H1 (cell line): ENCODE measurements at places on chromosomes 11 and 22. TPM values are rescaled to one million over a fixed set of nuclear protein-coding genes. Genes with fewer than 3 reads are reported as not detected.

Gene KCNK7
- polyA plus RNA-seq: 0.74 and 1.4 TPM in 2 replicates

Gene TRPM5
- polyA plus RNA-seq: 0.02 and 0.05 TPM in 2 replicates

Gene KRTAP5-9
- 0.11 TPM in 1 of 2 replicates, not detected in the other for polyA plus RNA-seq

Gene OR8D1
- polyA plus RNA-seq: not detected in 2 replicates

Gene MMP27
- polyA plus RNA-seq: not detected in 2 replicates

Gene CRYBB1
- 6.0 and 7.2 TPM in 2 replicates for polyA plus RNA-seq

Gene OR9G4
- not detected in 2 replicates for polyA plus RNA-seq

Gene CD3D
- not detected in 2 replicates for polyA plus RNA-seq

Gene CBLIF
- not detected in 2 replicates for polyA plus RNA-seq

Gene MS4A12
- 0.14 and 0.24 TPM in 2 replicates for polyA plus RNA-seq

Gene TIMP3
- polyA plus RNA-seq: 1.1 and 1.3 TPM in 2 replicates

Gene OR51V1
- not detected in 2 replicates for polyA plus RNA-seq

Gene BDNF
- 1.5 and 2.4 TPM in 2 replicates for polyA plus RNA-seq

Gene NPAS4
- 0.73 and 0.77 TPM in 2 replicates for polyA plus RNA-seq

Gene ATF4
- 685 and 704 TPM in 2 replicates for polyA plus RNA-seq

Gene KCTD17
- polyA plus RNA-seq: 44.0 and 69.0 TPM in 2 replicates

Gene SEPTIN5
- polyA plus RNA-seq: 6.0 and 9.1 TPM in 2 replicates

Gene TNNI2
- 0.39 TPM in 1 of 2 replicates, not detected in the other for polyA plus RNA-seq

Gene CD3E
- polyA plus RNA-seq: 0.05 TPM in 1 of 2 replicates, not detected in the other

Gene ESAM
- polyA plus RNA-seq: 0.09 and 0.19 TPM in 2 replicates

Gene PKDREJ
- 0.02 TPM in 2 replicates for polyA plus RNA-seq

Gene TSPAN18
- 5.2 and 7.0 TPM in 2 replicates for polyA plus RNA-seq

Gene RIMBP3C
- 0.08 and 0.20 TPM in 2 replicates for polyA plus RNA-seq

Gene MYO18B
- polyA plus RNA-seq: 0.62 and 0.77 TPM in 2 replicates
